ENCODE measurements at places on chromosomes 12 and 14. TPM values are rescaled to one million over a fixed set of nuclear protein-coding genes. Genes with fewer than 3 reads are reported as not detected.

Gene RNASE8
- not detected for total RNA-seq

Gene ARHGEF25
- total RNA-seq, result 31.5 TPM

Gene PLEKHD1
- total RNA-seq, result 0.07 TPM

Gene JPH4
- total RNA-seq, result not detected

Gene GLIPR1L1
- total RNA-seq, result not detected

Gene ANO2
- 0.07 TPM for total RNA-seq

Gene KRT74
- total RNA-seq, result not detected

Gene PPP4R4
- 1.4 TPM for total RNA-seq

Gene ZNF664
- 49.0 TPM for total RNA-seq

Gene SERPINA9
- total RNA-seq, result not detected

Gene PDE6H
- not detected for total RNA-seq

Gene AQP2
- total RNA-seq, result not detected

Data from smooth muscle cell of the pulmonary artery (primary cell).